Brain microvascular endothelial cell (primary cell): ENCODE measurements at places on chromosomes 2 and 18.

- DNase-seq, result no peak
Observed at GRCh38 chr18:44766450-44766849, 85.8 kb downstream of the SETBP1 start.

DNA sequence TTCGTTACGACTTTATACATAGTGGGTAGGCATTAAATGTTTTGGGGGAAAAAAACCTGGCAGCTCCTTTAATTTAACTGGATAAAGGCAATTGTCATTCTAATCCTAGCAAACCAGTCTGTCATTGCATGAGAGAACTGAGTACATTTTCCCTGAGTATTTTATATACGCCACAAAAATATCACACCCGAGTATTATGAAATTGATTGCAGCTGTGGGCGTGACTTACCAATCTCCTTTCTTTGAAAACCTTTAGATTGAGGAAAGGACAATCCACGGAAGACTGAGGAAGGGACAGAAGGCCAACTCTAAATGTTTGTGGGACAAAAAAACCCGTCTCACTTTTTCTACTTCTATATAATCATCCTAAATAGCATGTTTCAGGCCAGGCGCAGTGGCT lies 9.0 kb downstream of the TM4SF20 start:
- DNase-seq, result no peak

GRCh38 chr2:236552212-236552542 lies 17.4 kb upstream of the ACKR3 start:
- DNase-seq, result no peak

GRCh38 chr18:10792181-10792580 lies 266.4 kb downstream of the NAPG start:
- DNase-seq, result no peak

DNA sequence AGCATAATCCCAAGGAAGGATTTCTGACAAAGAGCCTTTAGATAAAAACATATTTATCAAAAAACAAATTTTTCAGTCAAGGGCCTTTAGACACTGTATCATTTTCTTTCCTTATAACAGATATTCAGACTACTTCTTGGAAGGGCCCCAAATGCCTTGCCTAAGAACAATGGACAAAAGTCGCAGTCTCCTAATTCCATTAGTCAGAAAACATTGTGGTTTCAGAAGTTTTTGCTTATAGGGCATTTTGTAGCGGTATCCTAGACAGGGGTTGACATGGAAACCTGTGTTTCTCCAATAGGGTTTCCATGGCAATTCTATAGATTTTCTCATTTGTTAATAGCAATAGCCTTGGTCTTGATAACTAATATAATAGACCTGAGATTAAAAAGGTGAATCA lies 36.7 kb upstream of the AGPS start:
- DNase-seq, result no peak
